ENCODE measurements at places on chromosomes 3 and 15. TPM values are rescaled to one million over a fixed set of nuclear protein-coding genes. Genes with fewer than 3 reads are reported as not detected.

ITIH1 gene
- not detected for total RNA-seq

NR2E3 gene
- total RNA-seq = 0.13 TPM

LSMEM2 gene
- total RNA-seq = not detected

ASB14 gene
- not detected for total RNA-seq

SUCNR1 gene
- total RNA-seq = 2.0 TPM
